Activated effector memory CD4-positive, alpha-beta T cell treated with Interleukin-2 at 50 U/mL for 16 hours (primary cell): ENCODE measurements at places on chromosomes 12 and 14.

- DNase-seq, result no peak
Observed at GRCh38 chr12:94676031-94676641, 25.8 kb upstream of the TMCC3 start.

- DNase-seq, result no peak
Observed at GRCh38 chr14:46322730-46323403, 328.7 kb downstream of the RPL10L start.

GRCh38 chr12:9273276-9273675 is 65.1 kb upstream of the PZP start:
- DNase-seq, result no peak

DNA sequence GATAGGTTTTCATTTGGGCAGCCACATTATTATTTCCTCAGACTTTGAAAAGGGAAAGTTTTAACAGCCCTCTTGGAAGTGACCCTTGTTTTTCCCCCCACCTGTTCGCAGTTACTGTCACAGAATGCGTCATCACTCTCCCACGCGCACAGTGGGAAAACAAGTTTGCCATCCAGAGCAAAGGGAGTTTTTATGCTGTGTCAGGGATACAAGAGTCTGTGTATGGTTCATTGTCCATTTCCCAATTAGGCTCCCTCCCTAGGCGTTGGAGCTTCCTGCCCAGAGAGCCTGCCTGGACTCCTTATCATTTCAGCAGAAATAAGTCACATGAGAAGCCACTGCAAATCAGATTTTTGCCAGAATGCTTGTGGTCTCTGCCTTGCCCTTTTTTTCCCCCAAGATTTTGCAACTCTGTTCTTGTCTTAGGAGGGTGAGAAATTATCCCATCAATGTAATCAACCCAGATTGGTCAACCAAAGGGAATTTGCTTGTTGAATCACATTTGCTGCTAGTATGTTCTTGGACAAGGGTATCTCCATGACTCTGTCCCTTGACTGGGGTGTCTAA is 104.1 kb downstream of the IGF1 start:
- DNase-seq, result no peak
